ENCODE measurements at places on chromosomes 16 and 17.

DNA sequence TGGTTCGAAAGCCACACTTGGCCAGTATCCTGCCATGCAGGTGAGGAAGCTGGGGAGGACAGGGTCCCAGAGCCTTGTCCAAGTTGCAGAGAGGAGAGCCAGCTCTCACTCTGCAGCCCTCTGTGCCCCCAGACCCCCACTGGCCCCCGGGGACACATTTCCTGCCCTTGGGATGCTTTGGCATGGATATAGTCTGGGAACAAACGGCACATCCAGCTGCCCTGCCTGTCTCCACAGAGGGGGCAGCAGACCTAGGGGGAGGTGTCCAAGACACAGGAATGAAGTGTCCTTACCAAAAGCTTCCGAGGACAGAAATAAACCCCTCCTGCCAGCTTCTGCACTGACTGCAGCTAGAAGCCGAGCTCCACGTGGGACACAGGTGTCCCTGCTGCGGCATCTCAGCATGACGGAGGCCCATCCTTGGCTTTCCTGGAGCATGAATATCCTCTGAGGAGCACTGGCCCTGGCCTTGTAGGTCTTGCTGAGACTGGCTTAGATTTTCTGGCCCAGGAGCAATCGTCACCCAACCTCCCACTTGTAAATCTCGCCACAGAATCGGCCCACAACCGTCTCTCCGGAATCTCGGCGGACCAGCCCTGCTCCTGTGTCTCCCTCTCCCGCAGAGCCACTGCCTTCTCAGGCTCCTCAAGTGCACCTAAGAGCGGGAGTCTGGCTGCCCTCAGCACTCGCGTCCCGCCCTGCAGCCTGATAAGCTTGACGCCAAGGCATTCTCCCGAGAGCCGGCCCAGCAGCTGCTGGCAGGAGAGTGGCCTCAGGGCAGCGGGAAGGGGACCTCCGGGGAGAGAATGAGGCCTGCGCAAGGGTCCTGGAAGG is 1.1 kb upstream of the CAPN15 start:
- no peak for DNase-seq

DNA sequence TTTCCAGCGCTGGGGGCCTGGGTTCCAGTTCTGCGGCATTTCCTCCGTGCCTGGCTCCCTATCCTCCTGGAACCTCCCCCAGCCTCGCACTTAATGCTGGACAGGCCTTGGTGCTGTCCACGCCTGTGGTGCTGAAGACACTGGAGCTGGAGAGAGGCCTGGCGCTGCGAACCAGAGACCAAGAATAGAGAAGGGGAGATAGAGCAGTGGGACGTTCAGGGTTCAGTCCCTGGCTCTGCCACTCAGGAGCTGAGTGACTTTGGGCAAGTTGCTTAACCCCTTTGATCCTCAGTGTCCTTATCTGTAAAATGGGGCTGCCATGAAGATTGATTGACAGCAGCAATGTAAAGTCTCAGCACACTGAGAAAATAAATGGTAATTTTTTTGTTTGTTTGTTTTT is 11.9 kb downstream of the SBK1 start:
- DNase-seq: no peak

GRCh38 chr17:41652461-41652970 is 28.1 kb upstream of the KRT17 start:
- no peak for DNase-seq

- DNase-seq: no peak
Observed at GRCh38 chr17:81858967-81859905, 1.1 kb downstream of the P4HB start.

DNA sequence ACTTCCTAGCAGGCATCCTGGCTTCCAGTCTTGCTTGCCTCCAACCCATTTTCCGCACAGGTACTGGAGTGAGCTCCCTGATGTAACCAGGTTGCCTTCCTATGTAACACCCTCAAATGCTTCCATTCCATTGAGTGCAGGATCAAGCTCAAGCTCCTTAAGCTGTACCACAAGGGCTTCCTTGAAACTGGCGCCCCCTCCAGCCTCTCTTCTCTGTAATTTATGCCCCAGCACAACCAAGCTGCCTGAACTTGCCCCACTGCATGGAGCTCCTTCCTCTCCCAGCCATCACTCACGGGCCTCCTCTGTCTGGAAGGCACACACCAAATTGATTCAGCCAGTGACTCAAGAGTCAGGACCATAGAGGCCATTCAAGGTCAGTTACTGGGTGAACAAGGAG is 234.8 kb upstream of the RPL38 start:
- DNase-seq: no peak

DNA sequence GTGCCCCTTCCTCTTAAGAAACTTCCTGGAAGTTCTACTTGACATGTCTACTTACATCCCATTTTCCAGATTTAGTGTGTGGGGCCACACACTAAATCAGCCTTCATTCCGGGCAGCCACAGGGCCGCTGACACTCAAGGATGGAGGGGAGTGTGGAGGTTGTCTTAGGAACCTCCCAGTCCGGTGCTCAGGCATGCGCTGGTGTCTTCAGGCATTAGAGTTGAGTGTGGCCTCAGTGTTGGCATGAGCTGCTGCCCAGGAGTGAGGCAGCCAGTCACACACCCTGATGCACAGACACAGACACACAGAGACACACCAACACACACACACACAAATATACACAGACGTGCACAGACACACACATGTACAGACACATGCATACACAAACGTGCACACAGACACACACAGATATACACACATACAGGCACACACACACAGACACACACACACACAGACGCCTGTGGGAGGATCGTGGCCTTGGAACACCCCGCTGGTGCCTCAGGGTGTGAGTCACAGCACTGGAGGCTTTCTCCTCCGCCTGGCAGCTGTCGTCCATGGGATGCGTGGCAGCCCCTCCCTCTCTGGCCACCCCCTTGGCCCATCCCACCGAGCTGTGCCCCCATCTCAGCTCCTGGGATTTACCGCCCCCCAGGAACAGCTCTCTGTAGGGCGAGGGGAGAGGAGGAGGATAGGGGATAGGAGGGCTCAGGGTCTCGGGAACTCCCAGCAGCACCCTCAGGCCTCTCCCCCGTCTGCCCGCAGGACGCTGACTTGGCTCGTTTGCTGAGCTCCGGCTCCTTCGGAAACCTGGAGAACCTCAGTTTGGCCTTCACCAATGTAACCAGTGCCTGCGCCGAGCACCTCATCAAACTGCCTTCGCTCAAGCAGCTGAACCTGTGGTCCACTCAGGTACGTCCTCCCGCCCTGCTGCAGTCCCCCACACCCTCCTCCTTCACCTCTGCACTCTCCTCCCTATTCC is 75.6 kb upstream of the PLCG2 start:
- DNase-seq: no peak

DNA sequence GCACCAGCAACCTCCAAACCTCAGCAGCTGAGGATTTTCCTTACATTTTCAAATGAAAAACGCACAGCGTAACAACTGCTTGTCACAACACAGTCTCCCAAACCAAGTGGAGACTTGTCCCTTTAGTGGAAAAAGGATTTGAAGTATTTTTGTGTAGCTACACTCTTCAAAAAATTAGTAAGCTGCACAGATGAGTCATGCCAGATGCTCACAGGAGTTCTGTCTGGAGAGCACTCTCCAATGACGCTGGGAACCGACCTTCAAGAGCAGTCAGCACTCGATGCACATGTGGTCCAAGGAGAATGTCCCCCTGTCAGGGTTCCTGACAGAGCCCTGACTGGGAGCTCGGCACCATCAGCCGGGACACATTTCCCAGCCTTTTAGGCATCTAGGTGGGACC is 39.8 kb downstream of the MAP1LC3B start:
- DNase-seq: no peak

- no peak for DNase-seq
Observed at GRCh38 chr17:8338753-8339140, 893 bp upstream of the ODF4 start.

DNA sequence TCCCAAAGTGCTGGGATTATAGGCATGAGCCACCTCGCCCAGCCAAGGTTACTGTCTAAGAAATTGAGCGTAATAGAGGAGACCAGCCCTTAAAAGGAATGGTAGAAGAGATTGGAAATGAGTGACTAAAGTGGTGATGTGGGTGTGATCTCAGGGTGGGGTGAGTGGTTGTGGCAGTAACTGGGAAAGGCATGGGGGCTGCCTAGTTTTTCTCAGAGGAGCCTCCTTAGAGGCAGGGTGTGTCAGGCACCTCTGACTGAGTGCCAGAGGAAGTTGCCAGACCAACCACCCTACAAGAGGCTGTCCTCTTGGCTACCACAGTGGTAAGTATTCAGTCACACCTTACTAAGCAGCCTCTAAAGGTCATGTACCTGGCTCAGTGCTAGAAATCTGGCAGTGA is 8.9 kb downstream of the DUS2 start:
- no peak for DNase-seq

DNA sequence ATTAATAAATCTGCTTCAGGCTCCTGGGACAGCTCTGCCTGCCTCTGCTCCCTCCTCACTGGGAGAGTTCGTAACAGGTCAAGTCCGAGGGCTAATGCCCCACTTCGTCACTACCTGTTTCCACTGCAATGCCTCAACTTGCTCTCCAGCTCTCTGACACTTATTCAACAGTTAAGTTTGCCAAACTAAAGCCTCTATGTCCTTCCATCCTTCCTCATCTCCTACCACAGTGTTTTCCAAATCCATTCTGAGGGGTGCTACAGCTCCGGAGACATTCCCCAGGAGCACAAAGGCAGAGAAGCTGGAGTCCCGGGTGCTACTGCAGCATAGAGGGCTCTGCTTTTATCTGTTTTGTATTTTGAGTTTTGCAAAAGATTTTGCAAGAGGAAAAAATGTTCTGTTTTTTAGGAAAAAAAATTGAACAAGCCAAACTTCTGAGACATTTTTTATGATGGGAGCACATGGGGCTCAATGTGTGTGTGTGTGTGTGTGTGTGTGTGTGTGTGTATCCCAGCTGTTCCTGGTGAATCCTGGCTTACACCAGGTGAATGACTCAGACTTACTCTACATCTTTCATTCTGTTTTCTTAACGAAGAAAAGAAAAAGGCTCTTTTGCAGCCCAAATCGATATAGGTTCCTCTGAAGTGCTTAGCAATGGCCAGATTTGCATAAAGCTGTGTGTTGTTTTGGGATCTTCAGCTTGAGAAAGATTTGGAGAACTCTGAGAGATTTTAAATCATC is 46.1 kb upstream of the MYOCD start:
- no peak for DNase-seq

- no peak for DNase-seq
Observed at GRCh38 chr16:21338537-21339268, 60.6 kb upstream of the CRYM start.

- no peak for DNase-seq
Observed at GRCh38 chr17:39283896-39284295, 58.2 kb upstream of the STAC2 start.

- DNase-seq: no peak
Observed at GRCh38 chr16:64990101-64990500, 131.8 kb downstream of the CDH11 start.

DNA sequence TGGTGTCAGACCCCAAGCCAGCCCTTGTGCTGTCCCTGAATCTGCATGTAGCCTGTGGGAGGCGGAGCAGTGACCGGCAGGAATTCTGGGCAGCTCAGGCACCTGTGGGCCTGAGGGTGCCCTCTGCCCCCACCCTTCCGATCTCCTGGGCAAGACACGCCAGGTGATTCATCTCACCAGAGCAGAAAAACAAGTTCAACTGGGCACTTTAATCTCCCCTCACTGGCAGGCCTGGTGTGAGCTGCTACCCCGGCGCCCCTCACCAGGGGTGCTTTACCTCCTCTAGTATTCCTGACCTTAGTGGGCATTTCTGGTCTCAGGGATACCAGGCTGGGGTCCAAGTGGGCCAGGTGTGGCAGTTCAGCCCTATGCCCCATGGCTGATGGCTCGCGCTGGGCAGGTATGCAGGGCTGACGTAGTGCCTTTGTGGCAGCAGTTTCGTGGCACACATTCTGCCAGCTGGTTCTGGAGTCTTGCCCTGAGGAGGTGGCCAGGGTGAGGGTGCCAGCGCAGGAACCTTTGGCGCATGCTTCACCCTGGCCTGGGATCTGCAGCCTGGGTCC is 6.0 kb downstream of the ERBB2 start:
- DNase-seq: no peak

DNA sequence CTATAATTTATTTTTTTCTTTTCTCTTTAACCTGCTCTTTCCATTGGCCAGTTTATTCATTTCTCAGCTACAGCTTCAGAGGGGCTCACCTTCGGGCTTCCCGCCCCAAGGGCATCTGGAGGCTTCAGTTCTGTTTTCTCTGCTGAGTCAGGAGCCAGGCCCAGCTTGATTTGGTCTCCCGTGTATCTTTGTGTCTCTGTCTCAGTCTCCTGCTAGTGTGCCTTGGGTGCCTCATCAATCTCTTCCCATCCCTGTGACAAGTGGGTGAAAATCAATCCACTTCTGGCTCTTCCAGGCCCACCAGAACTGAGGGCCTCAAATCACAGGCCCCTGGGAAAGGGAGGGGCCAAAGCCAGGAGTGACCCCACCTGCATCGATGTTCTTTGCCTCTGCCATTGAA is 72.1 kb downstream of the CCDC182 start:
- peak; percentile 49 for DNase-seq
